Esophagus squamous epithelium (tissue), 5 donors: ENCODE measurements at places on chromosomes 1 and 21. TPM values are rescaled to one million over a fixed set of nuclear protein-coding genes. Genes with fewer than 3 reads are reported as not detected.
A peak's percentile ranks its signal among the peaks of the same experiment; 100 is the strongest.

The ANKRD65 gene
- total RNA-seq: 19.0 TPM

The ZNF695 gene
- 0.23 TPM for total RNA-seq

- no peaks in the 10 kb centered on the region for H3K27me3 ChIP-seq
- no peaks in the 10 kb centered on the region for H3K4me1 ChIP-seq
- H3K4me3 ChIP-seq: no peak overlapping the region
- H3K36me3 ChIP-seq: no peaks in the 10 kb centered on the region
Observed at GRCh38 chr1:209103092-209103491, 480.4 kb upstream of the CAMK1G start.

DNA sequence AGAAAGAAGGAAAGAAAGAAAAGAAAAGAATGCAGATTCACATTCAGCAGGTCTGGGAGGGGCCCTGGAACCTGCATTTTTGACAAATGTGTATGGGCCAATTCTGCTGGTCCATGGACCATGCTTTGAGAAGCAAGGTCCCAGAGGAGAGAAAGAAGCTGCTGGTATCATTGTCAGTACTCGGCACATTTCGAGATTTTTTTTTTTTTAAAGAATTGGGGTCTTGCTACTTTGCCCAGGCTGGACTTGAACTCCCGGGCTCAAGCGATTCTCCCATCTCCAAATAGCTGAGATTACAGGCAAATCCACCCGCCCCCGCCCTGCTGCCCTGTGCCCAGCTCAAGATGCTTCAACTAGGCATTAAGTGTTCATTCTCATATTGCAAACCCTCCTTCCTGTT lies 13.6 kb upstream of the DISP3 start:
- no peak overlapping the region for H3K27ac ChIP-seq
- no peaks in the 10 kb centered on the region for H3K4me1 ChIP-seq
- H3K27me3 ChIP-seq: no peaks in the 10 kb centered on the region

DNA sequence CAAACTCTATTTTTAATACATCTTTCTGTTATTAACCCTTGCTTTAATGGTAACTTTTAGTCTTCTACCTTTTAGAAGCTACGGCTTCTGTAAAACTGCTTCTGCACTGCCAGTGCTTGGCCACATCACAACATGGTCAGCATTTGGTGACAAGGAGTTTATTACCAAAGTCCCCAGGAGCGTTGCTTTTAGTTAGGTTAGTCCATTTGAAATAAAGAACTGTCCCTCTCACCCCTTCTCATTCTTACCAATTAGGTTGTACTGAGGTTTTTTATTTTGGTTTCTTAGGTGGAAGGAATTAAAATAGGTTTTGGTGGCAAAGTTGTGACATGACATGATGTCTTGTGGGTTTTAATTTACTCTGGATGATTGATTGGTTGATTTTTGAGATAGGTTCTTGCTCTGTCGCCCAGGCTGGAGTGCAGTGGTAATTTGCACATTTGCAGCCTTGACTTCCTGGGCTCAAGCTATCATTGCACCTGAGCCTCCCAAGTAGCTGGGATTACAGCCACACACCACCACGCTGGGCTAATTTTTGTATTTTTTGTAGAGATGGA lies 39.2 kb downstream of the SPEN start:
- no peaks in the 10 kb centered on the region for H3K27me3 ChIP-seq
- DNase-seq: no peak
- no peaks in the 10 kb centered on the region for H3K36me3 ChIP-seq
- peaks cover 53% of the 10 kb centered on the region for H3K4me1 ChIP-seq

DNA sequence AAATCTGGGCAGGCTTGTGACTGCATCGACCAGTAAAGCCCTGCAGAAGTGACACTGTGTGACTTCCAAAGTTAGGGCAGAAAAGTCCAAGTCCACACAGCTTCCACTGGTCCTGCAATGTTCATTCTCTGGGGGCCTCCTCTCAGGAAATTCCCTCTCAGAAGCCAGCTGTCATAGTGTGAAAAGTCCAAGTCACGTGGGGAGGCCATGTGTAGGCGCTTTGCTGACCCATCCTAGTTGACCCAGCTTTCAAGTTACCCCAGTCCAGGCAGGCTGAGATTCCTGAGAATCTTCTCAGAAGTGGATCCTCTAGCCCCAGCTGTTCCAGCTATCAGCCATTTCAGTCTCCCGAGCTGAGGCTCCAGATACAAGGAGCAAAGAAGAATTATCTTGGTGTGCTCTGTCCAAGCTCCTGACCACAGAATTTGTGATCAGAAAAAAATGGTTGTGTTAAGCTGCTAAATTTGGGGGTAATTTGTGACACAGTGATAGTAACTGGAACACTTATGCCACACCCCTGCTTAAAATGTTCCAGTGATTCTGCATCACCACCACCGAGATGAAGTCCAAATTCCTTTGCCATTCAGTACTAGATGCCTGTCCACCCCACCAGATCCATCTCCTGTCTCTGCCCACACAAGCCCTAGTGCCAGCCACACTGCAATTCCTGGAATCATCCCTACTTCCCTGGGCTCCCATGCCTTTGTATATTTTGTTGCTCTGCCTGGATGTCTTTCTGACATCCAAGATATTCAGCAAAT lies 2.5 kb upstream of the STUM start:
- H3K4me1 ChIP-seq: peaks cover 21% of the 10 kb centered on the region
- no peak overlapping the region for H3K4me3 ChIP-seq
- H3K27ac ChIP-seq: peak overlapping the region; percentile 86
- peaks cover 3% of the 10 kb centered on the region for H3K27me3 ChIP-seq
- no peaks in the 10 kb centered on the region for H3K36me3 ChIP-seq
- DNase-seq: no peak
